ENCODE measurements at places on chromosomes 3 and 15. TPM values are rescaled to one million over a fixed set of nuclear protein-coding genes. Genes with fewer than 3 reads are reported as not detected.

GRCh38 chr3:111721747-111722146, 126.6 kb upstream of the ZBED2 start:
- DNase-seq: no peak

DNA sequence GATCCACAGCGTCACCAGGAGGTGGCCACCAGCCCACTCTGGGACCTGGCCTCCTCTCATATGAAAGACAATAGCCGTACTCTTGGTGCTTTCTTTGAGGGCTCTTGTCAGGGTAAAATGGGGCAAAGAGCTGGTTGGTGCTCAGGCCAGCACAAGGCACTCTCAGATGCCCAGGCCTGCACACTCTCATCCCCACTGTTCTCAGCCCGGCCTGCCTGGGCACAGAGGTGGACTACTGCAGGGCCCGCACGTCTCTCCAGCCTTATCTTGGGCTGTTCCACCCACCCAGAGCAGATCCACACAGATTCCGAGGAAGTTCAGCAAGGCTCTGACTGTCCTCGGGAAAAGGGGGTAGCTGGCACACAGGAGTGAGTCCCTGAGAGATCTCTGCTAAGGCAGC, 122.8 kb upstream of the PRR20G start:
- DNase-seq: no peak

- DNase-seq: no peak
Observed at GRCh38 chr15:90685591-90686434, 31.3 kb upstream of the BLM start.

GRCh38 chr15:63019511-63020109, 22.9 kb upstream of the TPM1 start:
- peak; percentile 77 for DNase-seq

DNA sequence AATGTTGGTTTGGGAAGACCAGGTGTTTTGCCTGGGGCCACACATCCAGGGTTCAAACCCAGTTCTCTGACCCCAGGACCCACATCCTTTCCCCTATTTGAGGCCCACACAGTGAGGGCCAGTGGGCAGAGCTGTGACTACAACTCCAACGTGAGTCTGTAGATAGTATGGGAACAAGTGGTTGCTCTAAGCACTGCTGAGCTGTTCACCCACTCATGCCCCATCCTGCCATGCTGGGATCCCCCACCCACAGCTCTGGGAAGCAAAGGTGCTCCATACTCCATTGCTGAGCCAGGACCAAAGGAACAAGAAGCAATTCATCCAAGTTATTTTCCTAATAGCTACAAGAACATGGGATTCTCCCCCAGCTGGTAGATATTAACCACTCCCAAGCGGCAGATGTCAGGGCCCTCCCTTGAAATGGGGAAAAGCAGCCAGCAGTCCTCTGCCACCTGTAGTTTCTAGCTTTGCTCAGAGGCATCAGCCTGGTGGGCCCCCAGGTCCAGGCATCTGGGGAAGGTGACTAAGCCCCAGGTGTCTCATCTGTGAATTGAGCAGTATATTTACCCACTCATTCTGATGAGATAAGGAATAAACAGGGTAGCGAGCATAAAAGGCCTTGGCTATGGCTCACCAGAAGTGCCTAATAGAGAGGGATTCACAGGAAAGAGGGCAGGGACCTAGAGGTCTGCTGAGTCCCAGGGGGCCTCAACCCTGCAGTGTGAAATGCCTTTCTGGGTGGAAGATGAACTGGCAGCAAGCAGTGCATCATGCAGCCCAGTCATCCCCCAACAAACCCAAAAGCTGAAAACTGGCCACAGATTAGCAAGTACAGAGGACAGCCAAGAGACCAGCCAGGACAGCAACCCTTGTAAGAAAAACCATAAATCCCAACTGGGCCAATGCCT, 33.4 kb downstream of the POC1A start:
- peak; percentile 40 for DNase-seq

DNA sequence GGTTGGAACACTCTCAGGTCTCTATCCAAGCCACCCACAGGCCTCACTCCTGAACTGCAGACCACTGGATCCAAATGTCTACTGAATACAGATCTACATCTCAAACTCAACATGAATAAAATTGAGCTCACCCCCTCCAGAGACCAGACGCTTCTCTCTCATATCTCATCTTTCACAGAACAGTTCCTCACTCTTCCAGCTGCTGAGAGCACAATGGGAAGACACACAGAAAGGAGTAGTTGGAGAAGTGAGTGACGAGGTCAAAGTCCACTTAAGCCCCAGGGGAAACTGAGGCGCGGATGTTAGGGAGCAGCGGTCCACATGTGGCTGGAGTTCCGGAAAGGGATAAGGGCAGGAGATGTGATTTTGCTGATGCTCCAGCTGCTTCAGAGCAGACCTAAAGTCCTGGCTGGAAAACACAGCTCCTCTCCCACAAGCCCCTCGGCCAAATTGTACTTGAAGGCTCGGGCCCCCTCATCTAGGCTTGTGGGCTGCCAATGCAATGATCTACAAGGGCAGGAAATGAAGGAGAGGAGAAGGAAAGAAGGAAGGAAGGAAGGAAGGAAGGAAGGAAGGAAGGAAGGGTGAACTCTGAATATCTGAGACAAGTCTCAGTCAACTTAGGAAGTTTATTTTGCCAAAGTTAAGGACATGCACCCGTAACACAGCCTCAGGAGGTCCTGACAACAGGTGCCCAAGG, 211.2 kb upstream of the TLE3 start:
- DNase-seq: peak; percentile 58

GRCh38 chr3:165854696-165855095, 17.5 kb upstream of the BCHE start:
- no peak for DNase-seq

DNA sequence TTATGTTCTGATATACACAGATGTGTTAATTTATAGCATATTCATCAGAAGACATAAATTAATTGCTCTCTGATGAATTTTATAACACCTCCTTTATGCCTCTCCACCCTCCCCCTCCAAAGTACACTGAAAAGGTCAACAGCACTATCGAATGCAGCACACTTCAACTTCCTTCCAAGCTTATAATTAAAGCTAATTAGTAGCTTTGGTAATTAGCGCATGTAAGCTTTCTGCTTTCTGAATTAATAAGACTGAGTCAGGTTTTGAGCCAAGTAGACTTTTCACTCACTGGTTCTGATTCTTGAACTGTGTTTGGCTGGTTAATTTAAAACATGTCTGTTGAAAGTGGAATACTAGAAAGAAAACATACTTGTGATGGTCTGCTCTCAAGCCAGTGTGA, 760.8 kb upstream of the CFAP20DC start:
- DNase-seq: no peak

GRCh38 chr3:36227980-36228379, 152.3 kb upstream of the STAC start:
- peak; percentile 80 for DNase-seq

ASB14 gene
- 0.91 TPM for polyA plus RNA-seq

- peak; percentile 43 for DNase-seq
Observed at GRCh38 chr3:79285380-79285779, 482.4 kb downstream of the ROBO1 start.

DNA sequence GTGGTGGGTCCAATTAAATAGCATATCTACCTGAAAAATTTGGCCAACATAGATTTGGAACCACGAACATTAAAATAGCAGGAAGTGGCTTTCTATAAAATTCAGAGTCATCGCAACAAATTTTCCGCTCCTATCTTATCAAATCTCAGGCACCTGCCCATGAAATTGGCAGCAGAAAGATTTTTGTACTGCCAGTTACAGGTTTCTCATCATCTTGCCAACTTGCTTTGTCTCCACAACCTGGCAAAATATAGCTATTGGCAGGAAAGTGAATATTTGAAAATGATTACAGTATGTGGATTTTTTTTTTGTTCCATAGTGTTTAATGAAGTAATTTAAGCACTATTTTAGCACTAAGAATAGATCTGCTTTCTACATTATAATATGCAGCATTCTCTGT, 161.6 kb upstream of the LRRC3B start:
- DNase-seq: no peak

Data from muscle of leg (tissue), 16 donors.